ENCODE measurements at places on chromosomes 7 and 10.

- DNase-seq = no peak
These were observed 99.3 kb downstream of the PPP1R17 start for GRCh38 chr7:31786326-31786725.

- DNase-seq = no peak
These were observed 189.5 kb downstream of the ANK3 start for GRCh38 chr10:60200012-60200681.

DNA sequence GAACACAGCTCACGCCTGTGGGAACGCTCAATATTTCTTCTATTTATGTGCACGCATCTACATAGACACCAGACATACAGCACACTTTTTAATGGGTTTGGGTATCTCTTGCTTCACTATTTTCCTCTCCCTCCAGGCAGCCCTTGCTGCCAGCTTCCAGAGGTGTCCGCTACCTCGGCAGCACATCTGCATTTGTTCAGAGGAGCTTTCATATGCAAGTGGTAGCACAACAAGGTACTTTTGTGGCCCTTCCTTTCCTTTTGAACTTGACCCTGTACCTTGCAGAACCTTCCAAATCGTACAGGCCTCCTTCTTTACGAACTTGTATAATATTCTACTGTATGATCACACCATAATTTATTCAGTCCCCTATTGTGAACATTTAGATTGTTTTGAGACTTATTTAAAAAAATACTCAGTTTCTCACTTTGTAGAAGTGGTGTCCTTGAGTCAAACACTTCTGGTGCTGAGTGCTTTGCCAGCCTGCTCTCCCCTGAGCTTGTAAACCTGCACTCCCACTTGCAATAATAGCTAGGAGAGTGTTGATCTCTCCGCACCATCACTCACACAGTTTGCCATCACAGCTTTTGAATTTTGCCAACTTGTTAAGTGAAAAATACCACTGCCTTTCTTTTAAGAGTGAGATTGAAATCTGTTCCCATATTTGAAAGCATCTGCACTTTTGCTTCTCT is 106.0 kb upstream of the ZNF32 start:
- DNase-seq = no peak

DNA sequence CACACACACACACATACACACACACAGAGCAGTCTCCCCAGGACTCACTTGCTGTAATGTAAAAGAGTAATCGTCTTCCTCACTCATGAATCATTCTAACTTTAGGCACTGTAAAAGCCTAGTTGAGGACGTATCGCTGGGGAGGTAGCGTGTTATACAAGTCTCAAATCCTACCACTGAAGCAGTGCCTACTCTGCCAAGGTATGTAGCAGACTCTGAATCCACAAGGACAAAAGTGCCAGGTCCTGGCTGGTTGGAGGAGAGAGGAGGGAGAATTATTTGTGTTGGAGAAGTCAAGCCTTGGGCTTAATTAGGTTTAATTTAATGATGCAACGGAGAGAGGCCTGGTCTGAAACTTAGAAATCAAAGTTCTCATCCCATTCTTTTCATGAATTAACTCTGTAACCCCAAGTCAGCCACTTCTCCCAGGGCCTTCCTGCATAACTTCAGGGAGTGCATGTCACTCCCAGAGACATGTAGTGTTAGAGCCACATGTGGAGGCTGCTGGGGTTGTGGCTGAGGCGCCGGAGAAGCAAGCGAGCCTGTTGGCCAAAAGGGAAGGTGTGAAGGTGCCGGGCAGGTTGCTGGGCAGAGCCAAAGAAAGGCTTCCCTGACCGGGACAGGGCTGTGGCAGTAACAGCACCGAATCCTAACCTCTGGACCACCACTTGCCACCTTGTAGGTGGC is 36.7 kb downstream of the NKX2-3 start:
- DNase-seq = no peak

DNA sequence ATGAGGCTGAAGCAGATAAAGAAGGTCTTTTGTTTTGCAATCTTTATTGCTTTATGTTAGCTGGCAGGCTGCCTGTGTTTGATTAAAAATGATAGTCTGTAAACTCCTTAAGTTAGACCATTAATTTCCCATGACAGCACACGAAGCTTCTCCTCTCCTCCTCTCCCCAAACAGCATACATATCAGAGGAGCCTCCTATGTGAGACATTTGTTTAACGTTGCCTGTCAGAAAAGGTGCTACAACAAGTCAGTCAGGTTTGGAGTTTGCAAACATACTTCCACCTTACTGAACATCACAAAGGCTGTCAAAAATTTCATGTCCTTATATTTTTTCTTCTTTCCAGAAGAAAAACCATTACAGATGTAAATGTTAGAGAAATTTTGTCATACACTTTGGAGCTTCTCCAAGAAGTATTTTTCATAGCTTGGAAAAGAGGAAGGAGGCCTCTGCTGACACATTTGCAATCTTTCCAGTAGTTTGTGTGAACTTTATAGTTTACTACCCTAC is 393.1 kb downstream of the EXOC4 start:
- no peak for DNase-seq

- no peak for DNase-seq
These were observed 7.8 kb upstream of the POR start for GRCh38 chr7:75906991-75907667.
